ENCODE measurements at places on chromosomes 12 and 14.

GRCh38 chr12:56931474-56931978 lies 2.7 kb downstream of the SDR9C7 start:
- DNase-seq, result no peak

GRCh38 chr14:31097081-31097480 lies 70.9 kb upstream of the STRN3 start:
- DNase-seq, result no peak

- DNase-seq, result no peak
These were observed 107.9 kb upstream of the GZMB start for GRCh38 chr14:24741871-24742270.

GRCh38 chr12:10247436-10248058 lies 34.9 kb downstream of the GABARAPL1 start:
- DNase-seq, result no peak

GRCh38 chr14:104162495-104162894 lies 24.1 kb downstream of the KIF26A start:
- DNase-seq, result no peak

GRCh38 chr12:42961395-42961794 lies 371.8 kb upstream of the PRICKLE1 start:
- no peak for DNase-seq

- no peak for DNase-seq
These were observed 927.0 kb downstream of the SLC16A7 start for GRCh38 chr12:60522684-60523400.

DNA sequence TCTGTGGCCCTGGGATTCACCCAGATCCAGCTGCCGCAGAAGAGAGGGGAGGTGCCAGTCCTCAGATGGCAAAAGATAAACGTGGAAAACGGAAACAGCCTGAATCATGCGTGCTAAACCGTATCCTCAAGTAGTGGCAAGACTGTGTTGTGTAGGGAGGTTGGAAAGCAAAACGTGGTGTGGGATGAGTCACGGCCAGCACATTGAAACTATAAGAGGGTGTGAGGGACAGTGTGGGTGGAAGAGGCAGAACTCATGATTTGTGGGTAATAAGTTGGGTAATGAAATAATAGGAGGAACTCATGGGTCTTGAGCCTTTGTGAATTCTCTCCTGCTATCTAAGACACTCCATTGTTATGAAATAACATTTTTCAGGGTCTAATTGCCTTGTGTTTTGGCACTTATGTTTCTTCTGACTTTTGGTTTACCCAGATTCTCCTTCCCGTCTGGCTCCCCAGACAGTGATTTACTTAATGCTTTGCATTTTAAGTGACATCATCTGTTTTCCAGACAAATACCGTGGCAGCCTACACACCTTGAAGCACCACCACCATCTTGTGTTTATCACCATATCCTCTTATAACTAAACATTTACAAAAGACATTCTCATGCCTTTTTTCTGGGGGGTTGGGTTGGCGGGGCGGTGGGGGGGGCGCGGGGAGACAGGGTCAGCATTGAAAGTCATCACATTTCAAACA lies 62.3 kb upstream of the PTCSC3 start:
- peak; percentile 11 for DNase-seq

DNA sequence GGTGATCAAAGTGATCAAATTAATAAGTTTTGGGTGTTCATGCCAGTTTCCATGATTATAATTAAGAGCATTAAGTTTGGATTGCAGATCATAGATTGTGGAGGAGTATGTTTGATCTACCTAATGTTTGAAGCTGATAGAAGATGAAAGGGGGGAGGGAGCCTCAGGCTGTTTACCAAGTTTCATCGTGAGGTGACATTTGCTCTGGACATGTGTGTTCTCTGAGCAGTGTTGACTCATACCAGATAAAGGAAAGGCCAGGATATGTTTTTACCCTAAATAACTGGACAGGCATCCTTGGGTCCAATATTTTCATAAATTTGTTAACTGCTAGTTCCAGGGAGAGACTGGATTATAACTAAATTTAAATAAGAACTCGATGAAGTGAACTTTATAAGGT lies 3.5 kb upstream of the SEL1L start:
- DNase-seq, result no peak

GRCh38 chr12:23909551-23909950 lies 39.9 kb downstream of the SOX5 start:
- DNase-seq, result no peak

- DNase-seq, result no peak
These were observed 3.3 kb downstream of the FAR2 start for GRCh38 chr12:29152223-29152868.

DNA sequence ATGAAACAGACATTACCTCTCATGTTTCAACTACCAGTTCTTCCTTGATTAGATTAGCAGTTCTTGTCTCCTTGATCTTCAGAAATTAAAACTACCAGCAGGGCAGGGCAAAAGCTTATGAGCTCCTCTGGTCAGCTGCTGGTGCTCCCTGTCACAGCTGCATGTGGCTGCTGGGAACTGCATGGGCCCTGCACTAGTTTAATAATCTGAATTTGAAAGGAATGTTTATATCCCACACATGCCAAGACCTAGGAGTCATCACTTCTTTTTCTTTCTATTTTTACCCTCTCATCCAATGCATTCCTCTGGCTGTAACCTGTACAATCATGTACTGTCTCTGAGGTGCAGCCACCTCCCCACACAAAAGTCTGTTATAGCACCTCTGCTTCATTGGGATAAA lies 73.9 kb downstream of the ARMH4 start:
- no peak for DNase-seq

GRCh38 chr14:33959692-33960151 lies 8.8 kb upstream of the EGLN3 start:
- no peak for DNase-seq

GRCh38 chr14:78498062-78498595 lies 328.0 kb downstream of the NRXN3 start:
- no peak for DNase-seq

- no peak for DNase-seq
These were observed 341.0 kb upstream of the E2F7 start for GRCh38 chr12:77406219-77406905.

GRCh38 chr12:47741340-47741703 lies 16.0 kb upstream of the ENDOU start:
- peak; percentile 42 for DNase-seq

DNA sequence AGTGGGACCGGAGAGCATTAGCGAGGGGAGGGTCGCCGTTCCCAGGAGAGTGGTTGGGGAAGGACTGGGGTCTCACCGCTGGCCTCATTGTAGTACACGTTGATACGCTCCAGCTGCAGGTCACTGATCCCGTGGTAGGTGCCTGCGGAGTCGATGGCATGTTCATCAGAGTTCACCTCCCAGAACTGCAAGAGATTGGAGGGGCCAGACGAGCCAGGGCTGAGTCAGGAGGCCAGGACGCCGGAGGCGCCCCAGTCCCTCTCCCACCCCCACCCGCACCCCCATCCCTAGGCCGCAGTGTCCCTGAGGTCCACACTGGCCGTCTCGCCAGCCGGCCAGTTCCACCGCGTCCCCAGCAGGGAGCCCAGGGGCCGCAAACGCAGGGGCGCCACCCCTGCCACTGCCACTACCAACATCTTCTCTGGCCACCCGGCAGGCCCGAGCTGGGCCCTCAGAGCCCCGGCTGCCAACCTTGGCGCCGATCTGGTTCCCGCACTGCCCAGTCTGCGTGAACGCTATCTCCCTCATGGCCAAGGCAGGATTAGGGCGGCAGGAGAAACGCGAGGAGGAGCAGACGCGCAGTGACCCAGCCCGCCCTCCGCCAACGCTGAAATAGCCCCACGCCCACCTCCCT lies 144.2 kb downstream of the ALG10 start:
- DNase-seq, result no peak

GRCh38 chr14:51939226-51939625 lies 50.1 kb upstream of the RTRAF start:
- DNase-seq, result no peak

Measured in stimulated activated CD4-positive, alpha-beta T cell treated with anti-CD3 and anti-CD28 coated beads, TNF-alpha, amount 100 ng/mL, for 24 hours (primary cell).